Stimulated activated naive CD8-positive, alpha-beta T cell treated with anti-CD3 and anti-CD28 coated beads, Interleukin-15, Interleukin-2, amounts not matched to agents 100 U/mL and 50 U/mL, for 24 hours (primary cell): ENCODE measurements at places on chromosomes 1 and 21.

DNA sequence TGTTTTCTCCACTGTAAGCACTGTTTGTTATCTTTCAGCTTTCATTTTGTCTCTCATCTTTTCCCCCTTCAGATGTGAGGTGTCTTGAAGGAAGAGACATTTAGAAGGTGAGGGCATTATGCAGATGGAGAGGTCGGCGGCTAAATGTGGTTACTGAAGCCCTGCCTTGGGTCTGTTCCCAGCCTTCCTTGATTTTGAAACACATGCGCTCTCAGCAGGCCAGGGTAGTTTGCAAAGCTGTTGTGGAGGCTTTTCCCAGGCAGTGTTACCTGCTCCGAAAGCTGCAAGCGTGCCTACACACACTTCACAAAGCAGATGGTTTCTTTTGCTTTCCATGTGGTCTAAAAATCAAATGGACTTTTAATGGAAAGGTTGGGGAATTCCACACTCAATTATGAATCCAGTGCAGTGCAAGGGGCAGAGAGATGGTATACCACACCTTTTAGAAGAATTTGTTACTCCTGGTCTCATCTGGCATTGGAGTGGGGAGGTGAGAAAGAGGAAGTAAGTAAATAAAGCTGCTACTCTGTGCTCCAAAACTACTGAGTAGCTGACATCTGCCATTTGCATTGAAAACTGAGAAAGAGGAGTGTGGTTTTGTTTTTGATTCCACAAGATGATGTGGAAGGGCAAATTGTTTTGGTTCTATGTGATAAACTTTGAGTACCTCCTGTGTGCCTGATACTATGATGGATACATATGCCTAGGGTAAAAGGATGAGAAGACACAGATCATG is 91.9 kb downstream of the NFIA start:
- DNase-seq = no peak

GRCh38 chr1:92310185-92310597 is 11.3 kb downstream of the RPAP2 start:
- DNase-seq = no peak

- no peak for DNase-seq
These were observed 21.5 kb downstream of the OLIG2 start for GRCh38 chr21:33047231-33047630.

DNA sequence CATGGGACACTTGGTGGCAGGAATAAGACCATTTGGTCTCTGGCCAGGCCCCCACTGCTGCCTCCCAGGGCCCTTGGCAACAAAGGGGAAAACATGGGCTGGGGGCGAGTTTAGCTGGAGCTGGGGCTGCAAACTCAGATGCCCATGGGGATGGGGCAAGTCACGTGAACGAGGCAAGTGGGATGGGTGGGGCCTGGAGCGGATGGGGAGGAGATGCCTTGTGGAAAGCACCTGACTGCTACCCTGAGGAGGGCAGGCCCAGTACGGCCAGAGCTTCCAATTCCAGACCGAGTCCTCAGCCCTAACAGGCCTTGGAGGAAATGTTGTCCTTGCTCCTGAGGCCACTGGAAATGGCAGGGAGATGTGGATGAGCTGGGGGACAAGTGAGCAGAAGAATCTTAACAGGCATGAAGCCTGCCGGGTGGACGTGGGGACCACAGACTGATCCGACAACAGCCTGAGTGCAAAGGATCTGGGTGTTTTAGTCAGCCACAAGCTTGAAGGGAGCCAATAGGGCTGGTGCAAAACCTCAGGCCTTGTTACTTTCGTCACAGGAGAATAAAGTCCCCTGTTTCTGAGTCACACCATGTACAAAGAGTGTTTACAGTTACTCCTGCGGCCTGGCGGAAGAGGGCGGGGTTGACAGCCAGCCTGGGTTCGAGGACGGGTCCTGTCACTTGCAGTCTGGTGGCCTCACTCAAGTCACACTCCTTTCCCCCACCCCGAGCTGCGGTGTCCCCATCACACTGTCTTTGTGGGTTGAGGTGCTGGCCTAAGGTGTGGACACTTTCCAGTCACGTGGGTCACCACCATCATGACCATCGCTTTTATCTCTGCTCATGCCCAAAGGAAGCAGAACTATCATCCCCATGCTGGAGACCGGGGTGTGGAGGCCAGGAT is 19.1 kb downstream of the RUNX3 start:
- DNase-seq = peak; percentile 80

- peak; percentile 79 for DNase-seq
These were observed 65.5 kb upstream of the LRP8 start for GRCh38 chr1:53393325-53393792.

GRCh38 chr1:40987439-40988276 is 8.2 kb downstream of the CTPS1 start:
- no peak for DNase-seq

- peak; percentile 27 for DNase-seq
These were observed 2.1 kb downstream of the KIF26B start for GRCh38 chr1:245156736-245157505.

DNA sequence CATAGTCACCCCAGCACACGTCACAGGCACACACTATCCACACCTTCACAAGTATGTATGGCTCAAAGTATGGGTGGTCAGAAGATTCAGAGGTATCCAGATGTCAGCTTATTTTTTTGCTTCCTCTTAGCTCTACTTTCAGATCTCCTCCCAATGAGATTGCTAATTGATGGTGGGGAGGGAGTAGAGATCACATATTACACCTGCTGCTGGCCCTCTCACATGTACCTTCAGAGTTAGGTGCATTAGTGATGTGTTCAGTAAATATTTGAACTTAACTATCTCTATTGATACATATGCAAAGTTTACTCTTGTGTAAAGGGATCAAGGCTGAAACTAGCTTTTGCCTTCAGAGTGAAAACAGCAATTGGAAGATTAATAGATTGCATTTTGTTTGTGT is 262.6 kb downstream of the PCP4 start:
- no peak for DNase-seq
